Activated CD4-positive, alpha-beta T cell treated with anti-CD3 and anti-CD28 coated beads for 24 hours (primary cell): ENCODE measurements at places on chromosomes 3 and 15.

DNA sequence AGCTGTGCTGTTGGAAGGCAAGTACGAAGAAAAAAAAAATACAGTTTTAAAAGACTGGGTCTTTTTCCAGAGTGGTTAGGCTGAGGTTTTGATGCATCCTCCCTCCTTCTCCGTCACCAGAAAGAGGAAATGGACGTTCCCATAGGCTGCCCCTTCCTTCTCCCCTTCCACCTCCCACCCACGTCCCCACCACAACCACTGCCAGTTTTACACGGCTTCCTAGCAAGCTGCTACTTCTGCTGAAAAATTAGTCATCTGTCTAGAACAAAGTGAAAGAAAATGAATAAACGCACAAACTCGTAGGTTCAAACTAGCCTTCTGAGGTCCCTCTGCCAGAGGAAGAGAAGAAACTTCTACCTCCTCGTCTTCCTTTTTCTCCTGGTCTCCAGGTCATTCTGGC lies 71.6 kb upstream of the RPL35A start:
- peak; percentile 33 for DNase-seq

GRCh38 chr3:188041895-188042294 lies 112.1 kb upstream of the LPP start:
- DNase-seq = no peak

DNA sequence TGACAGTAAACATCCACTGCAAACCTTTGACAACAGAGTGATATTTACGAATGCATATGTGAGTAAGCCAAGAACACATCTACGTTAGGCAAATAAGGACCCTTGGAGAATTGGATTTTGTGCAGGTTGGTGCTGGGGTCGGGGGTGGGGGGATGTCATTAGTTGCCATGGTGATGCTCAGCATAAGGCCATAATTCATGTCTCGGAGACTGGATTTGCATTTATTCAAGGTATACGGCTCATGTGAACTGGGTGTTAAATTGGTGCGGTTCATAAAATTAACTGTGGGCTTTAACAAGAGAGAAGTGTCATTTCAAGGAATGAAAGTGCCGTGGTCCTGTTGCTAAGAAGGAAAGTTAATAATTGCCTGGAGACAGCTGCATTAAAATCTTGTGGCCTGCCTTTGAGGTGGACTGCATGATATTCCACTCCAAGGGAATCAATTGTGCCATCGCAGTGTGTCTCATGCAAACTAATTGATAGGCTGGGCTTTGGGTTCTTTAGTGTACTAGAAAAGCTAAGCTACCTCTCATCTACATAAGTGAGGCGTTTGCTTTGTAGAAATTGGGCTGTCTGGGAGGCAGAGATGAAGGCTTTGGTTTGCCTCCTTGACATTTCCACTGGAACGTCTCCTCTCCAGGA lies 228.9 kb upstream of the FEZF2 start:
- no peak for DNase-seq

- DNase-seq = no peak
Observed at GRCh38 chr15:60135961-60136360, 131.8 kb downstream of the FOXB1 start.

GRCh38 chr3:123188058-123188457 lies 13.7 kb upstream of the SEC22A start:
- DNase-seq = no peak

- no peak for DNase-seq
Observed at GRCh38 chr15:86082619-86083380, 3.1 kb downstream of the AGBL1 start.

DNA sequence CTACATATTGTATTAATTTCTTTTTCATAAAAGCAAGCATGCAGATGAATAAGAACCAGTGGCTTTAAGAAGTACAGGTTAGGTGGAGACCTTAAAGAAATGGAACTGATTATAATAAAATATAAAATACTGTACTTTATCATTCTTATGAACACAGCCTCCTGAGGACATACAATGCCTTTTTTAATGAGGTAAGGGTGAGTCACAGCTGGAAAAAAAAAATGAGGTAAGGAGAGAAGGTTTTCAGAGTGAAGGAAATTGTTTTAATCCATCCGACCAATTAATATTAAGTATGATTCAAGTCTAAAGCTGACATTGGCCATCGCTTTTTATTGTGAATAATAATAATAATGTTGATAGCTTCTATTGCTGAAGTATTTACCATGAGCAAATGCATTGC lies 170.3 kb upstream of the SOX2 start:
- DNase-seq = no peak

- DNase-seq = no peak
Observed at GRCh38 chr3:156612903-156613302, 58.0 kb upstream of the SSR3 start.

GRCh38 chr15:64333986-64334929 lies 21.7 kb downstream of the CSNK1G1 start:
- DNase-seq = no peak

DNA sequence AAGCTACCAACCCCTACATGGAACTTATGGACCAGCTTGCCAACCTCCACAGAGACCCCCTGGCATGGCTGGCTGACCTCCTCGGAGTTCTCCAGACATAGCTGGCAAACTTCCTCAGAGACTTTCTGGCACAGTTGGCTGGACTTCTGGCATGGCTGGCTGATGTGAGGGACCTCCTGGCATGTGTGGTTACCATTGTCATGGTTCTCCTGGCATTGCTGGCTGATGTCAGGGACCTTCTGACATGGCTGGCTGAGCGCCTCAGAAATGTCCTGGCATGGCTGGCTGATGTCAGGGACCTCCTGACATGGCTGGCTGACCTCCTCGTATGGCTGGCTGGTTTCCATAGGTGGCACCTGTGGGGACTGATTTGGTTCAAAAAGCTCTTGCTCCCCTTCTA lies 17.5 kb downstream of the MAP1A start:
- no peak for DNase-seq

GRCh38 chr3:119536757-119537156 lies 22.7 kb downstream of the CD80 start:
- DNase-seq = no peak
